ENCODE measurements at places on chromosomes 5 and 9.

- H3K4me3 ChIP-seq, result no peak overlapping the region
- H3K27me3 ChIP-seq, result no peaks in the 10 kb centered on the region
- no peak overlapping the region for H3K27ac ChIP-seq
- no peak for DNase-seq
- no peaks in the 10 kb centered on the region for H3K36me3 ChIP-seq
- no peaks in the 10 kb centered on the region for H3K4me1 ChIP-seq
Measured at GRCh38 chr9:13002740-13003139, 227.9 kb downstream of the LURAP1L start.

- H3K27me3 ChIP-seq, result no peaks in the 10 kb centered on the region
- H3K36me3 ChIP-seq, result peaks cover 2% of the 10 kb centered on the region
- peaks cover 28% of the 10 kb centered on the region for H3K4me1 ChIP-seq
- no peak overlapping the region for H3K4me3 ChIP-seq
- no peak overlapping the region for H3K27ac ChIP-seq
- no peak for DNase-seq
Measured at GRCh38 chr9:136852664-136853595, 784 bp downstream of the MAMDC4 start.

GRCh38 chr9:37508135-37508833, 22.5 kb downstream of the POLR1E start:
- DNase-seq, result no peak
- peaks cover 28% of the 10 kb centered on the region for H3K4me1 ChIP-seq
- H3K27me3 ChIP-seq, result no peaks in the 10 kb centered on the region
- no peak overlapping the region for H3K27ac ChIP-seq
- no peak overlapping the region for H3K4me3 ChIP-seq
- peaks cover 10% of the 10 kb centered on the region for H3K36me3 ChIP-seq

GRCh38 chr9:120411862-120412424, 168.0 kb downstream of the CDK5RAP2 start:
- H3K4me1 ChIP-seq, result no peaks in the 10 kb centered on the region
- H3K36me3 ChIP-seq, result peaks cover 83% of the 10 kb centered on the region
- DNase-seq, result no peak
- H3K27me3 ChIP-seq, result no peaks in the 10 kb centered on the region
- H3K4me3 ChIP-seq, result no peak overlapping the region

GRCh38 chr9:131555841-131556673, 10.7 kb downstream of the PRRT1B start:
- no peak overlapping the region for H3K4me3 ChIP-seq
- no peaks in the 10 kb centered on the region for H3K4me1 ChIP-seq
